ENCODE measurements at places on chromosomes 2 and 18.

GRCh38 chr2:161044921-161045320 lies 115.3 kb upstream of the TANK start:
- DNase-seq: no peak

DNA sequence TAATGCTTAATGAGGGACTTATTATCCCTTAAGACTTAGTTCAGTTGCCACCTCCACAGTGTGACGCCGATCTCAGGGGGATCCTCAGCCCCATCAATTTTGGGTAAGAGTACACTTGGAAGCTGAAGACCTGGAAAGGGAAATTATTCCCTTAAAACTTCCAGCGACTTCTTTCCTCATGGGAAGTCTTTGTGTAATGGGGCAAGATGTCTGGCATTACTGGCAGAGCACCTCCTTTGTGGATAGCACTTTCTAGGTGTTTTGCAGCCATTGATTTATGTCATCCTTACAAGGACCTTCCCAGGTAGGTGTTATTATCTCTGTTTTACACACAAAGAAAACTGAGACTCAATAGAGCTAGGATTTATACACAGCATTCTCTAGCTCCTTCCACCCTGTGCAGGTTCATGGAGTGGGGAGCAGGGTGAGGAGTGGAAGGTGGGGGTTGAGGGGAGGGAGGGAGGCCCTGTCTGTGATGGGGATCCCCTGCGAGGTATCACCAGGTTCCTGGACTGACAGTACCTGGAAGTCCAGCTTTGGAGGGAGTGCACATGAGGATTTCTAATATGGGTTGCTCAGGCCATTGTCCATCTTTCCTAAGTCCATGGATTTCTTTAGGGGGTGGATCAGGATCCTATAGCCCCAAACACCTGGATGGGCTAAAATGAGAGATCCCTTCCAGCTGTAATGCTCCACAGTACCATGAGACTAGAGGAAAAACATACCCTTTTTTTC lies 79.4 kb downstream of the MYCN start:
- no peak for DNase-seq

DNA sequence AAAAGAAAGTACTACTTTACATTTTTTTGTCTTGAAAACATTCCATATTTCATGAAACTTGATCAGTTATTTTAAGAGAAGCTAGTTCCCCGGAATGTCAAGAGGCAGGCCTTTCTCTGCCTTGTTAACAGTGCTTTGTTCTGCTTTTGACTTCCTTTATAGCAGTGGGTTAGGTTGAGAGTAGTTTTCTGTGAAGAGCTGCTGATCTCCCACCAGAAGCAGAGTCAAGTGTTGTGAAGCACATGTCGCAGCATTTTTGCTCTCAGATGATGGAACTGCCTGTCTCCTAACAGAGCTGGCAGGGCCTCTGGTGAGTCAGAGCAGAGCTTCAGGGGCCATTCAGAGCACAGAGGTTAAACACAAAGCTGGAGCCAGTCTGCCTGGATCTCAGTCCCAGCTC lies 871.8 kb downstream of the SLC4A3 start:
- no peak for DNase-seq

DNA sequence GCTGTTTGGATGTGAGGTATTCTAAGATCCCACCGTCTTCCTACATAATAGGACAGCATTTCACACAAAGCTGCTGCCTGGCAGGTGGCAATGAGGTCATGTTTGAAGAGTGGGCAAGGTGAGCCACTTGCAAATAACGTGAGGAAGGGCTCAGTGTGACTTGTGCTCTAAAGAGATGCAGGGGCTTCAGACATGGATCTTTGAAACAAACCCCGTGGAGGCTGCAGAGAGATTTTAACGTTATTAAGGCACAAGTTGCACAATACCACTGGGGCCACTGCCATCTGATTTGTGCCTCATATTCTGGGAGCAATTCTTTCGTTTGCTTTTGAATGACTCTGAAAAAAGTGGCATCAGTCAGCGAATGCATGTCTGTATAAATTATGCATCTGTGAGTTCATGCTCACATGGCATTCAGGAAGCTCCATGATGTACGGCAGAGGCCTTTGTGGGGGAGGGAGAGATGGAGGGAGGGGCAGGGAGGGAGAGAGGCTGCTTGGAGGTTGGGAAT lies 362.0 kb downstream of the SOX11 start:
- no peak for DNase-seq

DNA sequence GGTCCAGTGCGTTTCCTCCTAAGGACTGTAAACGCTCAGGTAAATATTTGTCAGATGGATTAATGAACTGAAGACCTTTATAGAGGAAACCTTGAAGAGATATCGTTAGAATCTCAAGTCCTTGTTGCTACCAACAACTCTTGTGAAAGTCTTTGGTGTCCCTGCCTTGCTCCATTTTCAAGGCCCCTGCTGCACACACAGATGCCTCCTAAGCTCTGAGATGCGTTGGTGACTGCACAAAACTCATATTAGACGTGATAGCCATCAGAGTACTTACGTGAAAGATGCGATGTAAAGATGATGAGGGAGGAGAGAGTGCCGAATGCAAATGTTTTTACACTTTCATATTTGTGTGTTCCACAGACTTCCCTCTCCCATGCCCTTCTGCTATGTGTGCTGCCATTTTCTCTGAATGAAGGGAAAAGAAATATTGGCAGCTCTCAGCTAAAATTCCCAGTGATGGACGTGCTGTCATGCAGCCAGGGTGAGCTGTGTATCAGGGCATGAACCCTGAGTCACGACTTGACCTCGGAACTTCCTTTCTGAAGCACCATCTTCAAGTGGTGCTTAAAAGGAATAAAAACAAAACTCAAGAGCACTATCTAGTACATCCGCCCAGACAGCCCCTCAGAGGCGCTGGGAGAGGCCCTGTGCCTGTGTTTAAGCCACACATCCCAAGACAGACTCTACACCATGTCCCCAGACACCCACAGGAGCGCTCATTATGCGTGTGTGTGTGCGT lies 117.4 kb downstream of the FAM210A start:
- DNase-seq: no peak

DNA sequence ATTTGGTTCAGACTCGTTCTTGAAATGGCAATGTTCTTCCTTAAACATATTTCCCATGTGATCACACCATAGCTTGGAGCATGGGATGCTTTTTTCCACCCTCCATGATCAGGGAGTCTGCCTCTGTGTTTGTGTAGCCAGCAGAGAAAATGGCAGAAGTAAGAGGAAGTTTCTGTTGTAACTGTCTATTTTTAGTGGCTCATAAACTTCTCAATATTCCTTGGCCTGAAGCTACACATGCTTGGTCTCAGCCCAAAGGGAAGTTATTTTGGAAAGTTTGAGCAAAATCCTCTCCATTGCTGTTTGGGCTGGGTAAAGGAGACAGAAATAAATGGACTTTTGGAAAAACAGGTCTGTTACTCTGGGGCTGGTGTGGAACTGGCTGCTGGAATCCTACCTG lies 33.4 kb upstream of the ITGA6 start:
- no peak for DNase-seq

DNA sequence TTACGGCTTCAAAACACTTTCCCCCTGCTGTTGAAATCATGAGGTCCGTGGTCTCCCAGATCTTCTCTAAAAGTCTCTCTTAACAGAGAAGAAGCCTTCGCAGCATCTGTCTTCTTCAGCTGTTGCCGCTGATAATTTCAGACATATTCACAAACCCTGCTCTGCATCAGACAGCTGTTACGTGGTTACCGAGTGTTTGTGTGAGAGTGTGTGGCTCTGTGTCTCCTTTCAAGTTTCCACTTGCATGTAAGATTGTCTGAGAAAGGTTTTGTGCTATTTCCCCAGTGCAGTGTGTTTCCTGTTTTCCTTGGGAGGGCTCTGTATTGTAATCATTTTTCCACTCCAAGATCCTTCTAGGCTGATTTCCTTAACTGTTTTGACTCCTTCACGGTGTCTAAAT lies 32.8 kb downstream of the MAIP1 start:
- DNase-seq: no peak
